ENCODE measurements at places on chromosomes 5 and 9. TPM values are rescaled to one million over a fixed set of nuclear protein-coding genes. Genes with fewer than 3 reads are reported as not detected.
A peak's percentile ranks its signal among the peaks of the same experiment; 100 is the strongest.

Gene PTGDS
- total RNA-seq: 2,426 TPM

Gene PCDHGB6
- total RNA-seq: 7.1 TPM

Gene CKMT2
- 1,365 TPM for total RNA-seq

Gene SCAMP1
- total RNA-seq: 39.3 TPM

Gene TSLP
- 2.3 TPM for total RNA-seq

Gene OR1N2
- not detected for total RNA-seq

Gene ARHGEF37
- 11.0 TPM for total RNA-seq

Gene DDX4
- total RNA-seq: not detected

Gene ECSCR
- total RNA-seq: 35.4 TPM

Gene C5orf52
- total RNA-seq: not detected

GRCh38 chr5:121033334-121033733, 569.2 kb downstream of the PRR16 start:
- no peak overlapping the region for H3K4me3 ChIP-seq
- H3K4me1 ChIP-seq: no peaks in the 10 kb centered on the region
- no peak overlapping the region for H3K27ac ChIP-seq
- DNase-seq: no peak

GRCh38 chr5:74762599-74762998, 4.3 kb downstream of the GFM2 start:
- no peak overlapping the region for H3K27ac ChIP-seq
- peaks cover 20% of the 10 kb centered on the region for H3K36me3 ChIP-seq
- no peak for DNase-seq
- no peaks in the 10 kb centered on the region for H3K27me3 ChIP-seq
- no peaks in the 10 kb centered on the region for H3K4me1 ChIP-seq
- H3K4me3 ChIP-seq: no peak overlapping the region

DNA sequence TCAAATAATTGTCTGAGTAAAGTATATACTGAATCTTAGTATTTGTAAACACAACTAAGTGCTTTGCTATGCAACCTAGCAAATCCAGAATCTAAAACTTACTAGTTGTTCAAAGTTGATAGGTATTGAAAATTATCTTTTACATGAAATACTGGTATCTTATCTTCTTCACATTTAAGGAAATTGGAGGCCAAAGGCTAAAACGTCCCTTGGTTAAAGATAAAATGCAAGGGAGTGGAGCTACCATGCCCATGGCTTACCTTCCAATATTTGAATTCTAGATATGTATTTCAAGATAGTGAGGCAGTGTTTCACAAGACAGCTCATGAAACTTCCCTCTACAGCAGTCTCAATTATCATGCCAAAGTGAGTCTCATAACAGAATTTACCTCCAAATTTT, 373.5 kb downstream of the KIAA0825 start:
- no peaks in the 10 kb centered on the region for H3K27me3 ChIP-seq
- DNase-seq: no peak
- no peak overlapping the region for H3K4me3 ChIP-seq

GRCh38 chr5:60700416-60700757, 421 bp upstream of the DEPDC1B start:
- H3K27me3 ChIP-seq: no peaks in the 10 kb centered on the region
- H3K27ac ChIP-seq: peak overlapping the region; percentile 65
- no peak for DNase-seq

DNA sequence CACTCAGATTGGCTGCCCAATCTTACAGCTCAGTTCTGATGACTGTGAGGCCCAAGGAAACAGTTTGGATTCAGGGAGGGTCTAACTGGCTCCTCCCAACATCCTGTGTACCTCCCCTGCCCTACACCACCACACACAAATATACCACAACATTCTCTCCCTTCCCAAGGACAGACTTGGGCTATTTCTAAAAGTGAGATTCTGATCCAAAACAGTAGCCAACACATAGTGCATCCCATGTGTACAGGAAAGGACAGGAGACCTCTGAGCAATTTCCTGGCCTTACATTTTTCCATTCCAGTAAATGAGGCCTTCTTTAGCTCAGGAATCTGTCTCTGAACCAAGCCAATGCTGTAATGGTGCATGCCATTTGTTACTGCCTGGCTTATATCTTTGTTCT, 20.8 kb downstream of the ZNF366 start:
- no peak overlapping the region for H3K27ac ChIP-seq
- no peaks in the 10 kb centered on the region for H3K27me3 ChIP-seq
- H3K4me1 ChIP-seq: peaks cover 20% of the 10 kb centered on the region
- no peak overlapping the region for H3K4me3 ChIP-seq

DNA sequence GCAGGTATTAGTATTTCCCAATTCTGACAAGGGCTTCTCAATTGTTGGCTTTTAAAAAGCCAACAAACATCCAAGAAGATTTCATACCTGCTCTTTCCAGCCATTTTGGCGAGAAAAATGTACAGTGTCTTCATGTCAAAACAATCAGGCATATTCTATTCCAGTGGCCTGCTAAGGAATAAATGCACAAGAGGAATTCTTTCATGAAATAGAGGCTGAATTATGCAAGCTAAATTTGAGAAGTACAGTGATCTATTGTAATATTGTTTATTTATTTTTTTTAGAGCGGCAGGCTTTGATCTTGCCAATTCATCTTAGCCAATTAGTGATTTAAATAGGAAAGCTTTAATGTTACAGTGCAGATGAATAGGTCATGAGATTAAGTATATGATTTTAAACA, 49.3 kb downstream of the NLN start:
- no peak overlapping the region for H3K4me3 ChIP-seq
- H3K4me1 ChIP-seq: no peaks in the 10 kb centered on the region
- no peaks in the 10 kb centered on the region for H3K27me3 ChIP-seq
- H3K27ac ChIP-seq: no peak overlapping the region
- DNase-seq: no peak

- H3K4me3 ChIP-seq: no peak overlapping the region
- no peak for DNase-seq
- H3K27ac ChIP-seq: no peak overlapping the region
- no peaks in the 10 kb centered on the region for H3K4me1 ChIP-seq
- no peaks in the 10 kb centered on the region for H3K27me3 ChIP-seq
- no peaks in the 10 kb centered on the region for H3K36me3 ChIP-seq
These were observed 18.8 kb downstream of the PTAR1 start for GRCh38 chr9:69740872-69741505.

DNA sequence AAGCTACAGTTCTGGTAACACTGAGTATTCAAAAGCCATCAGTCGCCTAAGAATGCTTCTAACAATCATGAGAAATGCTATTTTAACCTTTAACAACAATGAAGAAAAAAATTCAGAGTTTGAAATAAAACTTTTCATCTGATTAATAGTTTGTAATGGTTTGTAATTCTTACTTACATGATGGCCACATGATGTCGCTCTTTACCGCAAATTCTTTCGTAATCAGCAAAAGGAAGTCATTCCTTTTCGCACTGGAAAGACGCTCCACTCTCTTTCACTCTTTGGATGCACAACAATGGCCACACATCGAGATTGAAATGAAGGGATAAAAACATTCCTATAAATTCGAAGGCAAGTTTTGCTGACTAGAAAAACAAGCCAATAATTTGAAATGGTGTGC, at the start of gene PCDHA7:
PCDHA7 (plus strand) TSS at position 277 of the 400 bp plus-strand sequence; CDS start at position 392, 115 bp downstream.
- no peak within 1 kb of the TSS for H3K27ac ChIP-seq
- no peak for DNase-seq
- no peaks in the 10 kb centered on the region for H3K4me1 ChIP-seq
- no peaks in the 10 kb centered on the region for H3K36me3 ChIP-seq

GRCh38 chr5:136042665-136043121, 13.9 kb downstream of the TGFBI start:
- peaks cover 49% of the 10 kb centered on the region for H3K4me1 ChIP-seq
- DNase-seq: no peak
- H3K4me3 ChIP-seq: no peak overlapping the region
- H3K27me3 ChIP-seq: no peaks in the 10 kb centered on the region
- no peak overlapping the region for H3K27ac ChIP-seq
- no peaks in the 10 kb centered on the region for H3K36me3 ChIP-seq

- no peak overlapping the region for H3K4me3 ChIP-seq
- H3K36me3 ChIP-seq: no peaks in the 10 kb centered on the region
- H3K4me1 ChIP-seq: no peaks in the 10 kb centered on the region
- DNase-seq: no peak
- no peaks in the 10 kb centered on the region for H3K27me3 ChIP-seq
These were observed 70.5 kb downstream of the CDKN2A start for GRCh38 chr9:21923694-21924093.

DNA sequence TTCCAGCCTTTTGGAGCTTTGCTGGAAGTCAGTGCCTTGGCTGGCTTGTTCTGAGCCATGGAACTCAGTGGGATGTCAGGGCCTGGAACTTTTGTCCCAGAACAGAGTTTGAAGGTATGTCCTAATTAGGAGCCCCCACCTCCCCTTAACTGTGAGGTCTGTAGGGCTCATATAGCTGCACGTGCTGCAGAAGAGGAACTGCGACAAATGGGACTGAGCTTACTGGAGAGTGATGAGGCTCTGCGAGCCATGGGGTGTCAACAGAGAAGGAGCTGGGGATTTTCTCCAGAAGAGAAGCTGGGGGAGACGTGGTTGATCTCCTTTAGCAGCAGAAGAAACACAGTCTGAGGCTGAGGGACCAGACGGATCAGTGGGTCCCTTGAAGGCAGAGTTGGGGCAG, 10.9 kb downstream of the TMEM8B start:
- H3K27ac ChIP-seq: no peak overlapping the region
- DNase-seq: no peak
- H3K27me3 ChIP-seq: no peaks in the 10 kb centered on the region
- H3K4me1 ChIP-seq: no peaks in the 10 kb centered on the region
- no peaks in the 10 kb centered on the region for H3K36me3 ChIP-seq
- no peak overlapping the region for H3K4me3 ChIP-seq

DNA sequence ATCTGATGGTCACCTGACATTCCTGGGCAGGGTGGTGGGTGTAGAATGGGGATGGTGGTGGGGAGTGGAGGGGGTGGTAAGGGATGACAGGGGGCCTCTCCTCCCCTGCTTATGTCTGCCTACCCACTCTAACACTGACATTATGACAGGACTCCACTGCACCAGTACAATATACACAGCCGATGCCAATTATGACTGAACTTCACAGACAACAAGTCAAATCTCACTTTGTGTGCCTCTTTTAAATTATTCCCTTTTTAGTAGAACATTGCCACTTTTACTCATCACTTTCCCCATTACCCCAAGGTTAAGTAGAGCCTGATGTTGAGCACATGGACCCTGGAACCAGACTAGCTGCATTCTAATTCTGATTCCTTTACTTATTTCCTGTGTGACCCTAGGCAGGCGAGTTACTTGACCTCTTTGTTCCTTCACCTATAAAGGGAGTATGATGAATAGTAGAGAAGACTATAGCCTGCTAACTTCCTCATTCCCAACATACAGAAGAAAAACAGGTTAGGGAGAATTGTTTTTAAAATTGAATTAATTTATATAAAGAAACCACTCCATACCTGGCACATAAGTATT, 464.7 kb downstream of the DMRT2 start:
- no peak overlapping the region for H3K4me3 ChIP-seq
- H3K27ac ChIP-seq: no peak overlapping the region
- no peaks in the 10 kb centered on the region for H3K36me3 ChIP-seq
- H3K27me3 ChIP-seq: no peaks in the 10 kb centered on the region
- H3K4me1 ChIP-seq: no peaks in the 10 kb centered on the region

DNA sequence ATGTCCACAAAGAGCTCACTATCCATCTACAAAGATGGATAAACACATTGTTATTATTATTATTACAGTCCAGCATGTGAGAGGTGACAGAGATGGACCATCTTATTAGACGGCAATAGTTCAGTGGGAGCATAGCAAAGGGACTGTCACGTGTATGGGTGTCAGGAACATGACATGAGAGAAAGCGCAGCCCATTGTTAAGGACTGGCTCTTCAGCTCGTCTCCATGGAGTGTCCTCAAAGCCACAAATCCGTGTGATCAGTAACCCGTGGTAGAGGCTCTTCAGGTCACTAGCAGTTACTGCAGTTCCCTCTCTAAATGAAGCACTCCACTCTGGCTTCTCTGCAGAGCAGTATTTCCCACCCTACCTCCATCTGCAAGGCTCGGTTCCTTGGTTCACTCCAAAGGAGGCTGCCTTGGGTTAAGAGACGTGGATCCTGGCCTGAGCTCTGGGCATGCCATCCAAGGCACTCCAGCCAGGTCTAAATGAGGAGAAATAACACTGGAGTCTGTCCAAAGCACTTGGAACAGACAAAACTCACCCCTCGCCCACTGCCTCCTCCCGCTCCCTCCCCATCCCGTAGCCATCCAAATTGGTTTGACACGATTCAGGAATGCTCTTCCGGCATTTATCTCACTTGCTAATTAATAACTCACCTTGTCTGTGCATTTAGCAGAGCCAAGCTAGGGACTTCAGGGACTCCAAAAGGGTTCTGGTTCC, 122.3 kb upstream of the WWC1 start:
- H3K27me3 ChIP-seq: no peaks in the 10 kb centered on the region
- no peaks in the 10 kb centered on the region for H3K36me3 ChIP-seq
- H3K4me1 ChIP-seq: peaks cover 14% of the 10 kb centered on the region
- no peak overlapping the region for H3K27ac ChIP-seq

GRCh38 chr5:100647461-100648230, 112.5 kb downstream of the FAM174A start:
- H3K4me1 ChIP-seq: no peaks in the 10 kb centered on the region
- DNase-seq: peak; percentile 61
- H3K36me3 ChIP-seq: no peaks in the 10 kb centered on the region

DNA sequence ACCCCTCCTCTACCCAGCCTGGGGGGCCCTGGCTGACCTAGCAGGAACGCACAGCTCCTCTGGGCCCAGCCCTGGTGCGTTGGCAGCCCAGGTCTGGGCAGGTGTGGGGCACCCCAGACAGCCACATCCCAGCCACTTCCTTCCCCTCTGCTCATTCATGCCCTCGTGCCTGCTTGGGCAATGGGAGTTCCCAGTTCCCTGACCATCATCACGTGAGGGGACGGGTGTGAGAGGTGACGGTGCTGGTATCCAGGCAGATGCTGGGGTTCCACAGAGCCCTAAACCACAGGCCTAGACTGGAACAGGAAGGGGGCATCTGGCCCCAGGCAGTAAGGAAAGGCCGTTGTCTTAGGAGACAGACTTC, 8.4 kb downstream of the RALGDS start:
- peaks cover 40% of the 10 kb centered on the region for H3K36me3 ChIP-seq
- no peak for DNase-seq
- H3K27me3 ChIP-seq: no peaks in the 10 kb centered on the region
- H3K4me1 ChIP-seq: no peaks in the 10 kb centered on the region
- peak overlapping the region; percentile 77 for H3K27ac ChIP-seq

DNA sequence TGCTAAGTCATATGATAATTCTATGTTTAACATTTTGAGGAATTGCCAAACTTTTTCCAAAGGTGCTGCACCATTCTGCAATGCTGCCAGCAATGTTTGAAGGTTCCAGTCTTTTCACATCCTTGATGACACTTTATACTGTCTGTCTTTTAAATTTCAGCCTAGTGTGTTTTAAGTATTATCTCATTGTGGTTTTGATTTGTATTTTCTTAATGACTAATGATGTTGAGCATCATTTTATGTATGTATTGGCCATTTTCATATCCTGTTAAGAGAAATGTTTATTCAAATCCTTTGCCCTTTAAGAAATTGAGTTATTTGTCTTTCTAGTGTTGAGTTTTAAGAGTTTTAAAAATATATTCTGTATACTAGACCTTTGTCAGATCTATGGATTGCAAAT, 5.0 kb upstream of the TEX48 start:
- DNase-seq: no peak
- no peaks in the 10 kb centered on the region for H3K27me3 ChIP-seq
- no peak overlapping the region for H3K4me3 ChIP-seq

GRCh38 chr9:123453076-123453667, 97.2 kb downstream of the CRB2 start:
- no peaks in the 10 kb centered on the region for H3K4me1 ChIP-seq
- H3K27ac ChIP-seq: no peak overlapping the region
- H3K27me3 ChIP-seq: no peaks in the 10 kb centered on the region
- H3K4me3 ChIP-seq: no peak overlapping the region

GRCh38 chr9:97923529-97924108, 1.3 kb upstream of the TRMO start:
- H3K4me1 ChIP-seq: no peaks in the 10 kb centered on the region
- no peaks in the 10 kb centered on the region for H3K27me3 ChIP-seq
- H3K4me3 ChIP-seq: peak overlapping the region; percentile 66
- H3K36me3 ChIP-seq: no peaks in the 10 kb centered on the region
